CD8-positive, alpha-beta T cell (primary cell): ENCODE measurements at places on chromosomes 5 and 9.

DNA sequence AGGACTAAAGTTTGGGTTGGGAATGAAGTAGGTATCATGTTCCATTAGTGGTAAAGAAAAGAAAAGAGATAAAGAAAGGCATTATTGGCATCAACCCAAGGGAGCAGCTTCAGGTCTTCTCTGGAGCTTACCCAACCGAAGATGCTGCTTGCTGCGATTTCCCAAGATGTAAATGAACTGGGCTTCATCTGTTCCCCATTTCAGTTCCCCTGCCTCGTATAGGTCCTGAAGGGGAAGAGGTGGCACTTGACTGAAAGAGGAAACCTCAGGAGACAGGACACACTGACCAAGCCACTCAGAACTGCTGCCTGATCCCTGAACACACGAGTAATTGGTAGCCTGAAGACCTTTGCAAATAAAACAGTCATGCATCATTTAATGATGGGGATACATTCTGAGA lies 24.6 kb downstream of the ANXA6 start:
- no peak for DNase-seq

- peak; percentile 18 for DNase-seq
Observed at GRCh38 chr5:100731768-100732167, 171.3 kb downstream of the ST8SIA4 start.

DNA sequence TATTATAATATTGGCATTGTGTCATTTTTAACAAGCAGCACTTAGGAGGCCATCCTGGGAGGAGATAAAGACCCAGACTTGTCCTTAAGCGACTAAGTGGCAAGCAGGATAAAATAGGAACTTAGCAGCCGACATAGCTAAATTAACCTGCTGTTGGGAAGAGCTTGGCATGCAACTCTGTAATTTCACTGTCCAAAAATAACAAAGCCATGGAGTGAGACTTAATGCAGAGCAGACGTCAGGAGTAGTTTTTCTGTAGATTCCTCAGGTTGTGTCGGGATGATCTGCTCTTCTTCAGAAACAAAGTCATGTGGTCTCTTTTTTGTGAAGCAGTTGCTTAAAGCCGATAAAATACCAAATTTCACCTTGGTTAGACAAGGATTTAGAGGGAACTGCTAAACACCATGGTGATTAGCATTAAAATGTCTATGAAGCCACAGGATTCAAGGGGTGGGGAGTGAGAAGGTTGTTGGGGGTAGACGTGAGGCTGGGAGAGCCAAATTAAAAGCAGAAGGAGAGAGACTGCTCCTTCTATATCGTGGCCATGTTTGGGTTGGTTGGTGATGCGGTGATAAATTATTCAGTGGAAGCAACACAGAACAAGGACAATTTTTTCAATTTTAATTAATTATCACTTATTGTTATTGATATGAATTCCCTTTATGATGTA lies 303.0 kb downstream of the CSNK1G3 start:
- no peak for DNase-seq

DNA sequence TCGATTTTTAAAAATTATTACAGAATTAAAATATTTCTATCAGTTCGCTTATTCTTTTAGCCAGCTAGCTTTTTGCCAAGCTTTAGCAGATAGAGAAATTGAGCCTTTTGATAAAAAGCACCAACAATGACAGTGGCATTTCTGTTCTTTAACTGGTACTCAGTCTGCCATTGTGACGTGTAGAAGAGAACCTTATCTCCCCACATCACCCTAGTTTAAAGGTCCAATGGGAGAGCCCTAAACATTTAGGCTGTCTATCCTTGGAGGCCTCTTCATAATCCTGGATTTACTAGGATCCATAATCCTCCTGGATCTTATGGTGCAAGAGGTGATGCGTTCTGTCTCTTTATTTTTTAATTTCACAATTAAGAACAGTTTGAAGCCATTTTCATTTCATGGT lies 3.0 kb downstream of the BASP1 start:
- no peak for DNase-seq

- no peak for DNase-seq
Observed at GRCh38 chr5:169083394-169084018, 217.4 kb downstream of the SLIT3 start.

DNA sequence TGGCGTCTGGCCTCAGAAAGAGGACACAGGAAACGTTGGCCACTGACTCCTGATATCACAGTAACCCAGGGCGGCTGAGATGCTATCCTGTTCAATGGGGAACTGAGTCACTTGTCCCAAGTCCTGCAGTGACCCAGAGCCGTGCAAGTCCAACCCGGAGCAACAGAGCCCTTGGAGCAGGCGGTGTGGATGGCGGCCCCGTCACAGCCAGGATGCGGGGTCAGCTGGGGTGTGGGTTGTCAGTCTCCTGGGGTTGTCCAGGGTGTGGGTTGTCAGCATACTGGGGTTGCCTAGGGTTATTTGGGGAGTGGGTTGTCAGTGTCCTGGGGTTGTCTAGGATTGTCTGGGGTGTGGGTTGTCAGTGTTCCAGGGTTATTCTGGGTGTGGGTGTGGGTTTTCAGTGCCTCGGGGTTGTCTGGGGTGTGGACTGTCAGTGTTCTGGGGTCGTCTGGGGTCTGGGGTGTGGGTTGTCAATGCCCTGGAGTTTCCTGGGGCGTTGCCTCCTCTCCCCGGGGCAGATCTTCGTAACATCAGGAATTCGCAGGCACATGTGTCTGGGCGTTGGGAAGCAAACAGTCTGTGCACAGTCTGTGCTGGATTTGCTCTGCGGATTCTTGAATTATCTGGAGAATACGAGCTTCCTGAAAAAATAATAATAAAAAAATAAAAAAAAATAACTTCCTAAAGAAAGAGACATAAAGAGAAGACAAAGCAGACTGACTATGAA lies 257.5 kb downstream of the PARP8 start:
- no peak for DNase-seq

DNA sequence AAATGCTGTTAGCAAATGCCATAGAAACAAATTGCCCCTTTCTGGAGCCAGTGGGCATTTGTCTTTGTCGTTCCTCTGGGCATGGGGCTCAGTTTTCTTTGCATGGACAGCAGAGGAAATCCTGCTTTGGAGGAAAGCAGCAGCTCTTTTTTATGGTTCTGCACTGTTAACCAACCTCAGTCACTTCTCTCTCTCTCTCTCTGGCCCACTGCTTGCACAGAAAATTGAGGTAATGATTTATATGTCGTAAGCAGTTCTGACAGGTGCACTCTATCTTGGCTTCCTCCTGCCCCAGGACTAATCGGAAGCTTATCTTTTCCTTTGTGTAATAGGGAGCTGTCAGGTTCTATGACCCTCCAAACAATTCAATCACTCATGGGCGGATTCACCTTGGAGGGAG lies 159.6 kb upstream of the GPR151 start:
- no peak for DNase-seq

DNA sequence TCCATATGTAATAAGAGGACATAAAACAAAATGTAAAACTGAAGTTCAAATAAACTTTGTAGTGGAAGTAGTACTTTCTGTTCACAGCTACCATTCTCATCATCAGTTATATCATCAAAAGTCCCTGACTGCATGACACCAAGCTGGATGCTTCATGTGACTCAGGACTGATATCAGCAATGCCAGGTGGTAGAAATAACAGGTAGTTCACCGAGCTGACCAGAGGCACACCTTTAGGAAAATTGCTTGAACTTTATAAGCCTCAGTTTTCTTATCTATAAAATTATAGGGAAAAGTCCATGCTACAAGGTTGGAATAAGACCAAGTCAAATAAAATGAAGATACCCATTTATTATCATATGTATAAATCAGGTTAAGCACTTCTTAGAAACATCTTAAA lies 124.9 kb upstream of the PTGER4 start:
- no peak for DNase-seq

GRCh38 chr5:153445875-153446579 lies 44.4 kb upstream of the GRIA1 start:
- no peak for DNase-seq

DNA sequence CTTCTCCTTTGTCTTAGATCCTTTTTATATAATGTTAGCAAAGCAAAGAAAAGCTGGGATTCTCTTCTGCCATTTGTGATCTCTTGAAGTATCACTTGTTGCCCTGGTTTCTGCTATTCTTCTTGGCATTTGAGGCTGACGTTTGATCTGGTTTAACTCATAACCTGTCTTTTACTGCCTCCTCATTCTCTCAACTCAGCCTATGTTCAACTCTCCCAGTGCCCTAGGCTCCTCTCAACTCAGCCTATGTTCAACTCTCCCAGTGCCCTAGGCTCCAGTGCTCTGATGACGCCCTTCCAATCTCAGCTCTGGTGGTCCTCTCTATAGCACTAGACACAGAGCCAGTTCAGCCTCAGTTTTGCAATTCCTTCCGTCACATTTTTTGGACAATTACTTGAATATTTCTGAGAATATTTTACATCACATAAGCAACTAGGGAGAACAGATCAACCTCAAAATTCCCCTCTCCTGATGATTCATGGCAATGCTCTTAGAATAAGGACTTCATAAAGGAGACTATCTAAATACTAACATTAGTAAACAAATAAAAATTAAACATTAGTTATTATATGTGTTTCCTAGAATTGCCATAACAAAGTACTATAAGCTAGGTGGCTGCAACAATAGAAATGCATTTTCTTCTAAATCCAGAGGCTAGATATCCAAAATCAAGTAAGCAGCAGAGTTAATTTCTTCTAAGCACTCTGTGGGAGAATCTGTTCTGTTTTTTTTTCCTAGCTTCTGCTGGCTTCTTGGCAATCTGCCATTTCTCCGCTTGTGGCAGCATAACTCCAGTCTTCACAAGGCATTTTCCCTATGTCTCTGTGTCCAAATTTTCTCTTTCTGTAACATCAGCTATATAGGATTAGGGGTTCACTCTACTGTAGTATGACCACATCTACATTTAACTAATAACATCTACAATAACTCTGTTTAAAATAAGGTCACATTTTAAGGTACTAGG lies 662.1 kb upstream of the FTMT start:
- DNase-seq: no peak

- no peak for DNase-seq
Observed at GRCh38 chr5:1921711-1922110, 39.0 kb upstream of the IRX4 start.

DNA sequence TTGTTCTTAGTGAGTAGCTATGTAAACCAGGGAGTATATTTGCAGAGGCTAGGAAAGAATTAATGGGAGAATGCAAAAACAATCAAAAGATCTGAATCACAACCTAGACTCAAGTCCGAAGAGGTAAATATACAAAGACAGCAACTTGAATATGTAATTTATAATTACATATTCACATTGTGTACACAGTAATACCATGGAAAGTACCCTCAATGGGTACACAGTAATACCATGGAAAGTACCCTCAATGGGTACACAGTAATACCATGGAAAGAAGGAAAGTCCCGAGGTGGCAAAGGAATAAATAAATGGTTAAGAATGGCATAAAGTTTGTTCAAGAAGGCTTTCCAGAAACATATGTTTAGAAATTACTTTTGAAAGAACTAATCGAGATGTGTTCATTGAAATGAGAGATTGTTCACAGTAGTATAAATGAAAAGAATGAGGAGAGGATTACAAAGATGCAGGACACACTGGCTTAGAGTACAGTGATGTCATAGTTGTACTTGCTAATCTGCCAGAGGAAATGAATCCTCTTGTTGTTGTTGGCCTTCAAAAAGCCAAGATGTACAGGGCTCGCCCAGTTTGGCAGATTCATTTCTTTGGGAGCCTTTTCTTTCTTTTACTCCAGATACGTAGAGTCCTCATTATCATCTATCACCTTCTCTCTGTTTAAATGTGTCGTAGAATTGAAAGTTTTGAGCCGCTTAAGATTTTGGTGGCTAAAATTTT lies 116.0 kb downstream of the UNC13B start:
- no peak for DNase-seq

DNA sequence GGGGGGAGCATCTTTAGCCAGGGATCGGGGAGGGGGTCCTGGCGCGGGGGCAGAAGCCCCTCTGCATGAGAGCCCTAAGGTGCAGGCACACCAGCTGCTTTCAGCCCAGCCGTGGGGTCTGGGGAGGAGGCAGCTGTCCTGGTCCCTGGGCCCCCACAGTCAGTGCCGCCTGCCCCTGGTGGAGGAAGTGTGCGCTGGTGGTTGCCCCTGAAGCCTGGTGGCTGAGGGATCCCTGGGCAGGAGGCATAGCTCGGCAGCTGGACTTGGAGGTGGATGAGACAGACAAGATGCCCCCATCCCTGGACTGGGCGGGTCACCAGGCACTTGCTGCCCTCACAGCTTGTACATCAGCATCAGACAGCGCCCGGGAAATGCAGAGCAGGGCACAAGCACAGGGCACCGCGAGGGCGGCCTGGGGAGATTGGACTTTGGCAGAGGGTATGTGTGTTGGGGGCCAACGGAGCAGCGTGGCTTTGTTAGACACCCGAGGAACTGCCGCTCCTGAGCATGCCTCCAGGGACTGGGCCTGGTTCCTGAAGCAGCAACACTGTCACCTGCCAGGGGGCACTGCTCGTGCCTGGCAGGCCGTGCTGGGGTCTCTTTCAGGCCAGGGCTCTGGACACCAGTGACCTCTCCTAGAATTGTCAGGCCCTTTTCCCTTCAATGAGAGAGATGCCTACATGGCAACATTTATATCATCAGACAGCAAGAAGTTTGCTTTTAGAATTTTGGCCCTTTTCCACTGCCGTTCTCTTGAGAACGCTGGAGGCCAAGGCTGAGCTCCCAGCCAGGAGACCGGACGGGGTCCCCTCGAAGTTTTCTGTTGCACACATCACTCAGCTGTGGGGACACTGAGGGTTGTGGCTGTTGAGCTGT lies 41.9 kb upstream of the CTSL start:
- DNase-seq: no peak

GRCh38 chr5:17302106-17302505 lies 84.7 kb downstream of the BASP1 start:
- DNase-seq: no peak

DNA sequence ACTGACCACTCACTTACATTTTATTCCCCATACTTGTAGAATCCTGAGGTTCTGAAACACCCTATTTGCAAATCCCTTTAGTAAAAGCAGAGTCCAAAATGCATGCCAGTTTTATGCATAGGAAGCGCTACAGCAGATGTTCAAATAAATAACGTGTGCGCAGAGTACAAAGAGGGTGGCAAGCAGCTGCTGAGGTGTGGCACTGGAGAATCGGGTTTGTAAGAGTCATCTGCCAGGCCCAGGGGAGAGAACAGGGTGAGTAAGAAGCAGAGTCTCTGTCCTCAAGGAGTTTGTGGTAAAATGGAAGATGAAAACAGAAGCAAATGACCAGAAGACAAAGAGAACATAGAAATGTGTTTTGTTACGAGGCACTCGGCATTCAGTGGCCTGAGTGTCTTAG lies 288.8 kb downstream of the GLIS3 start:
- DNase-seq: no peak

DNA sequence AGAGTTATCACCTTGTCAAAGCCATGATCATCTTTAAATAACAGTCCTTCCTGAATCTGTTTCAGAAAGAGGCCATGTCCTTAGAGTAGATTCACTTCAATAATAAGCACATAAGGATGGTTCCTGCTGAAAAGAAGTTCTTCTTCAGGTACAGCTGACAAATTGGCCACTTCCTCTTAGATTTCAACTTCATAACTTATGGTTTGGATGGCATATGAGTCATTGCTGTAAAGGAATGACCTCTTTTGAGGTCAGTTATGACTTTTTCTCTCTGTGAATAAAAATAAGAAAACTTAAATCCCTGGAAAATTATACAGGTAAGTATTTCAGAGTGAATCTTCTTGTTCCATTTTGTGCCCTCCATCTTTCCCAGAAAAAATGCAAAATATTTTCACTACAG lies 555.3 kb upstream of the ZNF462 start:
- no peak for DNase-seq
